Astrocyte (in vitro differentiated cells and primary cell): ENCODE measurements at places on chromosomes 7 and 10.

DNA sequence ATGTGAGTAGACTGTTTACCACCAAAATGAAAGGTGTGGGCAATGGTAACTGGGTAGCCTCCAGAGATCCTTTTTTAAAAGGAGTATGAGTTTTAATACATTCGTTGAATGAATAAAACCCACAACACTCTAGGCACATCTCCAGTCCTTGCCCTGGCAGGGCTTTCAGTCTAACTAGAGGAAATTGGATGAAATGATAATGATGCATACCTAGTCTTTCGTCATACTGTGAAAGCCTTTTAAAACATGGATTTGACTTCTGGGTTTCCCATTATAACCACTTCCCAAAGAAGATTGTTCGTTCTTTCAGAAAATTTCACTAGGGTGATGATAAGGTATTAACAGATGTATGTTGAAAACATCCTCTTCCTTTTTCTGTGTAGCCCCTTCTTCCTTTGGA is 110.8 kb downstream of the REEP3 start:
- H3K27me3 ChIP-seq: no peaks in the 10 kb centered on the region
- H3K4me3 ChIP-seq: no peak overlapping the region
- H3K36me3 ChIP-seq: no peaks in the 10 kb centered on the region
- H3K27ac ChIP-seq: no peak overlapping the region
- no peak for DNase-seq

- H3K27me3 ChIP-seq: peaks cover 25% of the 10 kb centered on the region
- no peak overlapping the region for H3K27ac ChIP-seq
- no peak for DNase-seq
- H3K36me3 ChIP-seq: no peaks in the 10 kb centered on the region
Measured at GRCh38 chr10:100289641-100290040, 3.2 kb upstream of the BLOC1S2 start.

DNA sequence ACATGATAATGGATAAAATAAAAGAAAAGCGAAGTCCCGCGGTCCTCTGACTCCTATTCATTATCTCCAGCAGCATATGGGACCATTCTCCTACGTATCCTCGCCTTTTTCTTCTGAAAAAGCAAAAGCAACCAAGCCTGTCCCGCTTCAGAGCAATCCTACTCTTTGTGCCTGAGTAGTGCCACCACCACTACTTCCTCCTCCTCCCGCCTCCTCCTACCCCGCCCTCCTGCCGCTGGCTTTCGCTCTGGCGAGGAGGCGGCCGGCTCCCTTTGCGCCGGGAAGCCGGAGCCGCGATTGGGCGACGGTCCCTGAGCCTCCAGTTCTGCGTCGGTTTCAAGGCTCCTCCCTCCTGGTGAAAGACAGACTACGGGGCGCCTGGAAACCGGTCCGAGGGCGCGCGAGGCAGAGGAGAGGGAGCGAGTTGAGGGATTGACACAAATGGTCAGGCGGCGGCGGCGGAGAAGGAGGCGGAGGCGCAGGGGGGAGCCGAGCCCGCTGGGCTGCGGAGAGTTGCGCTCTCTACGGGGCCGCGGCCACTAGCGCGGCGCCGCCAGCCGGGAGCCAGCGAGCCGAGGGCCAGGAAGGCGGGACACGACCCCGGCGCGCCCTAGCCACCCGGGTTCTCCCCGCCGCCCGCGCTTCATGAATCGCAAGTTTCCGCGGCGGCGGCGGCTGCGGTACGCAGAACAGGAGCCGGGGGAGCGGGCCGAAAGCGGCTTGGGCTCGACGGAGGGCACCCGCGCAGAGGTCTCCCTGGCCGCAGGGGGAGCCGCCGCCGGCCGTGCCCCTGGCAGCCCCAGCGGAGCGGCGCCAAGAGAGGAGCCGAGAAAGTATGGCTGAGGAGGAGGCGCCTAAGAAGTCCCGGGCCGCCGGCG is at the start of gene FZD1:
TSS of gene FZD1 (plus strand) at position 388 of the 878 bp plus-strand sequence. CDS start at position 836, 448 bp downstream.
- H3K27ac ChIP-seq: peak within 1 kb of the TSS; percentile 65
- H3K4me3 ChIP-seq: peak within 1 kb of the TSS; percentile 85
- peak; percentile 98 for DNase-seq
- peaks cover 24% of the 10 kb centered on the region for H3K4me1 ChIP-seq

- no peaks in the 10 kb centered on the region for H3K36me3 ChIP-seq
- no peak overlapping the region for H3K4me3 ChIP-seq
- H3K4me1 ChIP-seq: no peaks in the 10 kb centered on the region
- no peaks in the 10 kb centered on the region for H3K27me3 ChIP-seq
Measured at GRCh38 chr7:107631588-107632491, 28.8 kb upstream of the SLC26A4 start.

DNA sequence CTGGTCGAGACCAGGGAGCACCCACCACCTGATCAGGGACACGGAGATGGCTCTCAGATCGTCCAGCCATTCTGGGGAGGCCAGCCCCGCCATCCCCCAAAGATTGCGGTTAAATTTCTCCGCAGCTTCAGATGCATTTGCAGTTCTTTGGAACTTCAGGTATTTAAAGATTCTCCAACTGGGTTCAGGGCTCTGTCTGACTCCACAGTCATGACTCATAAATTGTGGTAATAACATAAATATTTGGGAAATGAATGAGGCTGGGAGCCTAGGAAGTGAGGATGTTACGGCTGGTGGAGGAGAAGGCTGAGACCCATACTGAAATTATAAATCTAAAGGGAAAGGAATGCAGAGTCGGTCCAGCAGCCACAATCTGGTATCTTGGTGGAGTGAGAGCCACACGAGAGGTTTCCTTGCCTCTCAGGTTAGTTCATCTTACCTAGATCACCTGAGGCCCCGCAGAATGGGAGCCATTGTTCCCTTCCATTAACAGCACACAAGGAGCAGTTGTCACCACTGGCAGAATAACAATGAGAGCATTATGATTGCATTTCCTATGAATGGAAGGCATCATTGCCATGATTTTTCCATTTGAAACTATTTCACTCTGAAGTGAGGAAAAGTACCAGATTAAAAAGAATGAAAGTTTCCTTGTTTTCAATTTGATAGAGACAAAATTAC is 26.7 kb upstream of the DNAJB6 start:
- DNase-seq: peak; percentile 96
- H3K36me3 ChIP-seq: no peaks in the 10 kb centered on the region
- peak overlapping the region; percentile 97 for H3K27ac ChIP-seq
- peaks cover 20% of the 10 kb centered on the region for H3K4me1 ChIP-seq
- no peaks in the 10 kb centered on the region for H3K27me3 ChIP-seq

DNA sequence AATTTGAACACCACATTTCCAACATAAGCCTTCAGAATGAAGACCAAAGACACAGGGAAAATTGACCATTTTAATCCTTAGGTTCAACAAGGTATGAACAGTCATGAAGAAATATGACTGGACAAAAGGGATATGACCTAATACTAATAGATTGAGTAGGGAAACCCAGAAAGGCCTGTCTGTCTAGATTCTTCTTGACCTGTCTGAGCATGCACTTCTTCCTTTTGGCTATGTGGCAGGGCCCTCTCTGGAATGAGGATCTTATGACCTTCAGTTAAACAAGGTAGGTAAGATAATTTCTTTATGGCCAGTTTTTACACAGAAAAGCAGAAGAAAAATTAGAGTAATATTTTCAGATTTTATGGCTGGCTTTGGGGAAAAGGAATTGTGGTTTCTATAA is 3.0 kb upstream of the PHYHIPL start:
- H3K27me3 ChIP-seq: peaks cover 29% of the 10 kb centered on the region
- no peak overlapping the region for H3K27ac ChIP-seq
- no peak for DNase-seq
- H3K36me3 ChIP-seq: no peaks in the 10 kb centered on the region
- peaks cover 13% of the 10 kb centered on the region for H3K4me1 ChIP-seq

- peaks cover 10% of the 10 kb centered on the region for H3K4me1 ChIP-seq
- H3K27ac ChIP-seq: peak overlapping the region; percentile 16
- H3K4me3 ChIP-seq: no peak overlapping the region
- no peaks in the 10 kb centered on the region for H3K36me3 ChIP-seq
Measured at GRCh38 chr7:19392246-19392645, 247.0 kb upstream of the FERD3L start.

DNA sequence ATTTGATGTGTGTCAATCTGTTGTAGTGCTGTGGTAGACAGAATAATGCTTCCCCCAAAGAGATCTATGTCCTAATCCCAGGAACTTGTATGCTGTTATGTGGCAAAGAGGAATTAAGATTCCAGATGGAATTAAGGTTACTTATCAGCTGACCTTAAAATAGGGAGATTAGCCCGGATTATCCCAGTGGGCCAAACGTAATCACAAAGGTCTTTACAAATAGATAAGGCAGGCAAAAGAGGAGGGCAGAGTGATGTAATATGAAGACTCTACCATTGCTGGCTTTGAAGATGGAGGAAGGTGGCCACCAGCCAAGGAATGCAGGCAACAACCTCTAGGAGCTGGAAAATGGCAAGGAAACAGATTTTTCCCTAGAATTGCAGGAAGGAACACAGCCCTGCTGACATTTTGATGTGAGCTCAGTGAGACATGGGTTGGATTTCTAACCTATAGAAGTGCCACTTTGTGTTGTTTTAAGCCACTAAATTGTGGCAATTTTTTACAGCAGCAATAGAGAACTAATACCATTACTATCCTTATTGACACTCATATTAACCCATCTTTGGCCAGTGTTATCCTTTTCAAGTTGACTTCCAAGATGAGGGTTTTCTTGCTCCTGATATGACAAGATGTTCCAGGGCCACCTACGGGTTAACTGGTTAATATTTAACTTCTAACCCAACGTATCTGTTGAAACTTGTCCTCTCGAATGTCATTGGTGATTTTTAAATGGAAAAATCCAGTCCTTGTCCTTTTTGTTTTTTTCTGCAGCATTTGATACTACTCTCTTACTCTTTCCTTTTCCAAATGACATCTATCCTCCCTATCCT is 29.3 kb downstream of the CYCS start:
- DNase-seq: no peak
- no peaks in the 10 kb centered on the region for H3K4me1 ChIP-seq
- H3K27ac ChIP-seq: no peak overlapping the region
- H3K27me3 ChIP-seq: no peaks in the 10 kb centered on the region
- no peaks in the 10 kb centered on the region for H3K36me3 ChIP-seq
- no peak overlapping the region for H3K4me3 ChIP-seq

- peak; percentile 54 for DNase-seq
- no peak overlapping the region for H3K27ac ChIP-seq
- no peak overlapping the region for H3K4me3 ChIP-seq
- no peaks in the 10 kb centered on the region for H3K36me3 ChIP-seq
- no peaks in the 10 kb centered on the region for H3K27me3 ChIP-seq
Measured at GRCh38 chr7:34357068-34357467, 300.9 kb upstream of the NPSR1 start.

DNA sequence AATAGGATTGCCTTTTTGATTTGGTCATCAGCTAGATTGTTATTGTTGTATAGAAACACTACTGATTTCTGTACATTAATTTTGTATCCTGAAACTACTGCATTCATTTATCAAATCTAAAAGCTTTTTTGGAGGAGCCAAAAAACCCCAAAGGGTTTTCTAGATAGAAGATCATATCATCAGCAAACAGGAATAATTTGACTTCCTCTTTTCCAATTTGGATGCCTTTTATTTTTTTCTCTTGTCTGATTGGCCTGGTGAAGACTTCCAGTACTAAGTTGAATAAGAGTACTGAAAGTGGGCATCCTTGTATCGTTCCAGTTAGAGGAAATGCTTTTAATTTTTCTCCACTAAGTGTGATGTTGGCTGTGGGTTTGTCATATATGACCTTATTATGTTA is 10.6 kb upstream of the ENTPD7 start:
- no peaks in the 10 kb centered on the region for H3K27me3 ChIP-seq
- H3K4me1 ChIP-seq: no peaks in the 10 kb centered on the region
- no peak overlapping the region for H3K4me3 ChIP-seq
- no peak for DNase-seq
- no peaks in the 10 kb centered on the region for H3K36me3 ChIP-seq

- no peaks in the 10 kb centered on the region for H3K27me3 ChIP-seq
- H3K36me3 ChIP-seq: no peaks in the 10 kb centered on the region
- H3K4me3 ChIP-seq: no peak overlapping the region
Measured at GRCh38 chr10:61781969-61782403, 119.3 kb downstream of the CABCOCO1 start.

DNA sequence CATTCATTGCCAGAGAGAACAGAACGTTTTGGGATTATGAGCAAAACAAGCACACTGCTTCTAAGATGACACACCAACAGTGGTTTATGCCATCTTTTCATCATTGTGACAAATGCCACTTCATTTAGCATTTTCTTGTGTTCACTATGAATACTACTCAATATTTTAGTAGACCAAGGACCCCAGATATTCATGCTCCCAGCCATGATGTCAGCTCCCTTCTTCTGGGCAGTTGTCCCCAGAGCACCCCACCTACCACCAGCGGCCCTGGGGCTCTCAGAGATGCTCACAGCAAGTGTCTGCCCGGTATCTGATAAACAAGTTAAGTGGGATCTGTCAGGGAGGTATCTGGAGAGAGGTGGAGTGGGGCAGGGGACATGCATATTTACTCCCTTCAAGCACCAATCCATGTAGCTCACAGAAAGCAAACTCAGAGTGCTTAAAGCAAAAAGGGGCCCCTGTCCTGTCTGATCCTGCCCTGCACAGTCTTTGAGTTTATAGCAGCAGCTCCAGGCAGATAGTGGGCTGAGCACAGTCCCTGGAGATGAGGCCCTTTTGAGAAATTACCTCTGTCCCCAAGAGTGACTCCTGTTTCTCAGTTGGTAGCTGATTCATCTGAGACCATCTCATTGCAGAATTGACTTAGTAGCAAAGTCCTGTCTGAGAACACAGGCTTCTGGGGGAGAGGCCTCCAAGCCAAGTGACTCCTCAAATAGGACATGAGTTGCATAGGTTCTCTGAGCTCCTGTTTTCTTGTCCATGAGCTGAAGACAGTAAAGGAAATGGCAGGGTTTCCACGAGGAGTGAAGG is 281.8 kb upstream of the KLF6 start:
- H3K27me3 ChIP-seq: no peaks in the 10 kb centered on the region
- H3K4me1 ChIP-seq: peaks cover 11% of the 10 kb centered on the region
- no peaks in the 10 kb centered on the region for H3K36me3 ChIP-seq
- H3K27ac ChIP-seq: no peak overlapping the region

GRCh38 chr7:97541188-97541587 is 190.7 kb upstream of the TAC1 start:
- no peak for DNase-seq
- H3K4me3 ChIP-seq: no peak overlapping the region
- no peak overlapping the region for H3K27ac ChIP-seq
- no peaks in the 10 kb centered on the region for H3K36me3 ChIP-seq

GRCh38 chr10:43044448-43044921 is 32.4 kb upstream of the RET start:
- no peaks in the 10 kb centered on the region for H3K4me1 ChIP-seq
- H3K4me3 ChIP-seq: no peak overlapping the region
- no peak overlapping the region for H3K27ac ChIP-seq

- H3K4me1 ChIP-seq: peaks cover 20% of the 10 kb centered on the region
- no peaks in the 10 kb centered on the region for H3K27me3 ChIP-seq
- no peak overlapping the region for H3K27ac ChIP-seq
- no peaks in the 10 kb centered on the region for H3K36me3 ChIP-seq
- DNase-seq: peak; percentile 14
- H3K4me3 ChIP-seq: no peak overlapping the region
Measured at GRCh38 chr10:113960617-113961181, 83.0 kb upstream of the ADRB1 start.

GRCh38 chr7:22782616-22783232 is 39.9 kb downstream of the TOMM7 start:
- H3K4me1 ChIP-seq: peaks cover 27% of the 10 kb centered on the region
- no peak overlapping the region for H3K4me3 ChIP-seq
- no peak for DNase-seq
- H3K36me3 ChIP-seq: no peaks in the 10 kb centered on the region
- H3K27me3 ChIP-seq: no peaks in the 10 kb centered on the region
